ENCODE measurements at places on chromosomes 12 and 14. TPM values are rescaled to one million over a fixed set of nuclear protein-coding genes. Genes with fewer than 3 reads are reported as not detected.

GRCh38 chr12:114821570-114821969, 137.6 kb upstream of the TBX3 start:
- DNase-seq = no peak

GRCh38 chr14:65753061-65753460, 340.5 kb downstream of the FUT8 start:
- no peak for DNase-seq

GRCh38 chr12:97308576-97309198, 153.9 kb upstream of the RMST start:
- no peak for DNase-seq

DNA sequence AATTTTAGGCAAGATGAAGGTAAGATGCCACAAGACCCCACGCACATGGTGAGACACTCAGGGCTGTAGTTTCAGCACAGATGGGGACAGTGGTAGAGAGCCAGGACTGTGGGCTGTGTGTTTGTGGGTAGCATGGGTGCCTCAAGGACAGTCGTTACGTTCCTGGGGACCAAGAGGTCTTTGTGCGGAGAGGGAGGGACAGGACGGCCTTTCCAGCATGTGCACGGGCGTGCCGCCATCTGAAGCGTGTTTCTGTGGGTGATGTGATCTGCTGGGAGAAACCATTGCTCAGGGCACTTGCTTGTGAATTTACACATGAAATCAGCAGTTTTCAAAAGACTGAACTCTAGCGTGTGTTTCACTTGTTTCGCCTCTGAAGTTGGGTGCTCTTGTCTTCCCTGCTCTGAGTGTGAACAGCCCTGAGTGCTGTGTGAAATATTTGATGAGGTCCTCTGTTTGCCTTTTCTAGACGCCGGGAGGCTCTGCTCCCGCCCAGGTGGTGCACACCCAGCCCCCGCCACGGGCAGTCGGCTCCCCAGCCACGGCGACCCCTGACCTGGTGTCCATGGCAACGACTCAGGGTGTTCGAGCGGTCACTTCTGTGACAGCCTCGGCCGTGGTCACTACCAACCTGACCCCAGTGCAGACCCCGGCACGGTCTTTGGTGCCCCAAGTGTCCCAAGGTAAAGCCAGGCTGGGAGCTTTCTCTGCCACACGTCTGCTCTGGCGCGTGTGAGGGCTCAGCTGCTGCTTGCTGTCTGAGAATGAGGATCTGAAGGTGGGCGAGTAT, 82.3 kb downstream of the DDX51 start:
- no peak for DNase-seq

DHH gene
- total RNA-seq = not detected

Data from H7 (cell line).